BJ (cell line): ENCODE measurements at places on chromosomes 12 and 14. TPM values are rescaled to one million over a fixed set of nuclear protein-coding genes. Genes with fewer than 3 reads are reported as not detected.
A peak's percentile ranks its signal among the peaks of the same experiment; 100 is the strongest.

DNA sequence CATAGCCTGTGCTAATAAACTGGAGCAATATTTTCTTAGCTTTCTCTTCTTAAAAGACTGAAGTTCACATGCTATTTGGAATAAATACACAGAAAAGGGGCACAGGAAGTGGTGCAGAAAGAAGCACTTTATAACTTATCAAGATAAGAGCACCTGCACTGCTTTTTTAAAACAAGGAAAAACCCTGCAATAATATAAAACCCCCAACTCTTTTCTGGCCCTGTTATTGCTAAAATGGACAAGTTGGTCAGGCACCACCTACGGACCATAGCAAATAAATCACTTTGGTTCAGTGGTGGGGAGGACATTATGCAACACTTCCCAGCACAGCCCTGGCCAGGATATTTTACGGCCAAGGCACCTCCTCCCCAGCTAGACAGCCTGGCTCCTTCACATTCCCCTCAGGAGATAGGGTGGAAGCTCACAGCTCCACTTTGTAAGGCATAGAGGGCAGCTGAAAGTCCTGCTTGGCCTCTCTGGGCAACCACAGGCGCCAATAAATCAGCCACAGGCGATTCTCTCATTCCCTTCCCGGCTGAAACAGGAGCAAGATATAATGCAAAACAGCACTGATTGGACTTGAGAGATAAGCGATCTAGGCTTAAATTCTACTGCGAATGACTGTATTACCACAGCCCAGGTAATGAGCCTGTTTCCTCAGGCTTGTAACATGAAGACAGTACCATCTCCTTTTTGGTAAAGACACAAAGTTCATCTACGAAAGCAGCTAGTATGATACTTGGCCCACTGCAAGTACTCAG lies 2.0 kb downstream of the ZBTB25 start:
- no peak for DNase-seq

- DNase-seq, result no peak
Observed at GRCh38 chr12:51926718-51927117, 19.4 kb downstream of the ACVRL1 start.

- no peak for DNase-seq
Observed at GRCh38 chr12:68131867-68132414, 27.6 kb downstream of the IFNG start.

- DNase-seq, result no peak
Observed at GRCh38 chr14:105152794-105153241, 15.8 kb downstream of the JAG2 start.

GRCh38 chr12:15194456-15195368 lies 26.5 kb downstream of the RERG start:
- no peak for DNase-seq

DNA sequence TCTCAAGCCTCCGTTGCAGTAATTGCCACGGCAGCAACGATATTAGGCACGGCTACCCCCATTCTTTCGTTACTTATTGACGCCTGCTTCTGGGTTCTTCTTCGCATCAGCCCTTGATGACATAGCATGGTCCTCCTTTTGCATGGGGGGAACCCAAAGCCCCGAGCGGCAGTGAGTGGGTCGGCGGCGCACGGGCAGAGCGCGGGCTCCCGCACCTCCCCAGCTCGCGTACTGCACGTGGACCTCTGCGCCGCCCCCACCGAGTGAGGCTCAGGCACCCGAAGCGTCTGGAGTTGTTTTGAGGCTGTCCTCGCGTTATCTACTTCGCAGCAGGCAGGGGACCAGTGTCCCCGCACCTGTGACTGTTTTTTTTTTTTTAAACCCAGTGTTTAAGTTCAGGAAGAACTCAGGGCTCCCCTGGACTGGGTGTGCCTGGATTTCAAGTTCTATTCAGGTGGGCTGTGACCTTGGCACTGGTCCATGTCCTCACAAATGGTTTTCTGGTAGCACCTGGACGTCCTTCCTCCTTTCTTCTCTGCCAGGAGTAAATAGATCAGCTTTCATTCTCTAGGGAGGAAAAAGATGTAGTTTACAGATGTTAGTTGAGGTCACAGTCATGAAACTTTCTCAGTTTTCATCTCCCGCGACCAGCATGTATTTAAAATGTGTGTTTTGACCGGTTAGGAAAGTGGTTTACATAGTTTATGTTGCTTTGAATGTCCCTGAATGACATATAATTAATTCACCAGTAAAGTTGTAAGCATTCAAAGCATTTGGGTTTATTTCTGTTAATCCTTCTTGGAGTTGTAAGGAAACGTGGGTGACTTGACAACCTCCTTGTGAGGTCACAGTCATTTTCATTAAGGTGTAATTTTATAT lies 1.4 kb upstream of the FOXN4 start:
- DNase-seq, result no peak

- no peak for DNase-seq
Observed at GRCh38 chr14:92513966-92514843, 624 bp downstream of the RIN3 start.

DNA sequence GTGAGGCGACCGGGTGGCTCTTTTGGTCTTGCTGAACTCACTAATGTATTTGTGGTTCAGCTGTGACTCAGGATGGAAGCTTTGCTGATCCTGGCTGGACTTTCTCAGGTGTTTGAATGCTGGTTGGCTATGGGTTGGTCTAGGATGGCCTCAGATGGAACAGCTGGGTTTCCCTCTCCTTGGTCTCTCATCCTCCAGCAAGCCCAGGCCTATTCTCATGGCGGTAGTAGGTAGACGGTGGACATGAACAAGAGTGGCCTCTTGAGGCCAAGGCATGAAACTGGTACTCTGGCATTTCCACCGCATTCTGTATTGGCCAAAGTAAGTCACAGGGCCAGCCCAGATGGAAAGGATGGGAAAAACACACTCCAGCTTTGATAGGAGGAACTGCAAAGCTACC lies 11.8 kb upstream of the POLR3B start:
- DNase-seq, result no peak

DNA sequence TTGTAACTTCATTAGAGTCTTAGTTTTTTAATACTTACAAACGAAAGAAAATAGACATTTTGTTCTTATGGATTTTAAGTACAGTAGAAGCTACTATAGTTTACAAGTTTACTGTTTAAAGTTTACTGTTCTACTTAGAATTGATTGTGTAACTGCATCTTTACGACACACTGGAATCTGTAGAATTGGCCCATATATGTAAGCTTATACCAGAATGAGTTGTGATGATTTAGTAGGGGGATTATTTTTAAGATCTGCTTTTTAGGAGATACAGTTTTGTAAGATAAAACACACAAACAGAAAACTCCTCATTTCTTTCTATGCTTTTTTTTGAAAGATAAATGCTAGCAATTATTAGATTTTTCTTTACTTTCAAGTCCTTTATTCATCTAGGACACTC lies 30.2 kb upstream of the NAV3 start:
- DNase-seq, result no peak

DNA sequence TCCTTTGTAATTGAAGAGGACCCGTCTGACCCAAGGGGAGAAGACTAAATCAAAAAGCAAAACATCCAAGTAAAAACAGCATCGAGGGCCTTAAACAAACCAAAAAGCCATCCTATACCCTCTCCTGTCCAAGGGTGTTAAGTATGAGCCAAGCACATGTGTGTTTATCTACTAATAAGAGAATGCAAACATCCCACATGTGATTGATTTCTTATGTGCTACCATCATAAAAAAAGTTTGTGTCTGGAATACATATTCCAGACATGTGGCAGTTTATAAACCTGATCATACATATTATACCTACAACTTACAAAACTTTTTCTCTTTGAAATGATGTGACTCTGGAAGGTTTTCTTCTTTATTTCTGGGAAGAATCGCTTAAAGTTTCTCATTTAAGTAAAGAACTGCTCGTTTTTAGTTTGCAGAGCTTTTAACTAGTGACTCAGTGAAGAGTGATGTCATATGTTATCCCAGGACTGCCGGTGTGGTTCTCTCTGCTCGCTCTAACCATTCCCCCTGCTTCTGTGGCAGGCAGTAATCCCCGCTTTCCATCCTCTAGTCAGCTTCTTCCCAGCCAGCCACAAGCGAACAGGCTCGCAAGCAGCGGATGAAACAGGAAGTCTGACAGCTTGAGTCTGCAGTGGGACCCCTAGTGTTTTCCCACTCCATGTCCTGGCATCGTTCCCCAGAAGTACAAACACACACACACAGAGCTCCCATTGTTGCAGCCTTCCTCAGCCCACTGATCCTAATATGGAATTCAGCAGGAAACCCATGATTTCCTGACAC lies 431 bp upstream of the RHOJ start:
- DNase-seq, result peak; percentile 89

The KCNC2 gene
- not detected in 2 replicates for polyA plus RNA-seq

The PLA2G1B gene
- polyA plus RNA-seq, result not detected in 2 replicates

The CLEC1B gene
- polyA plus RNA-seq, result not detected in 2 replicates
